EH (cell line): ENCODE measurements at places on chromosomes 5 and 9.

DNA sequence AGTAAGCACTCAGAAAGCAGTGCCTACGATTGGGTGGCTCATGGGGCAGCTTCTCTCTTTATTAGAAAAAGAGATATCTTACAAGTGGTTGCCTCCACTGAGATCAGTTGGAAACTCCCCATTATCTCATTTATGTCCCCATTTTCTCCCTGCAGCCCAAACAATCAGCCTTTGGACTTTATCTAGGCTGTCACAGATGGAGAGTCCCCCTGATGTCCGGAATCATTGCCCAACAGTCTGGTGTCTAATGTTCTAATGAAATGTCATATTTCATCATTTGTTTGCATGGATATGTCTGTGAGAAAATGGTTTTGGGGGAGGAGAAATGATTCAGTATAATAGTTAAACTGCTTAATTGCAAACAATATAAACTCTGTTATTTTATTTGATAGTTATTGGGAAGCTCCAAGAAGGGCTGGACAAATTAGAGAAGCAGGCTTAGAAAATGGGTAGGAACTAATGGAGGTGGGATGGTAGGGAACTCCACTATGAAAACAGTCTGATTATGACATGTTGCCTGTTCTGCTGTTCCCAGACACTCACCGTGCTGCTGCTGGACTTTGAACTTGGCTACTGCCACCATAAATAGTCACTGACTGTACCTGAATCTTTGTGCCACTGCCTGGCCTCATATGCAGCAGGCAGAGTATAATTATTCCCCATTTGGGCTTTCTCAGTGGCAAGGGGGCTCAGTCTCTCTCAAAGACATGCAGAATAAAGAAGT, 38.3 kb upstream of the SMAD5 start:
- no peak for DNase-seq

- DNase-seq, result peak; percentile 33
Measured at GRCh38 chr5:32981061-32981460, 269.9 kb downstream of the NPR3 start.

DNA sequence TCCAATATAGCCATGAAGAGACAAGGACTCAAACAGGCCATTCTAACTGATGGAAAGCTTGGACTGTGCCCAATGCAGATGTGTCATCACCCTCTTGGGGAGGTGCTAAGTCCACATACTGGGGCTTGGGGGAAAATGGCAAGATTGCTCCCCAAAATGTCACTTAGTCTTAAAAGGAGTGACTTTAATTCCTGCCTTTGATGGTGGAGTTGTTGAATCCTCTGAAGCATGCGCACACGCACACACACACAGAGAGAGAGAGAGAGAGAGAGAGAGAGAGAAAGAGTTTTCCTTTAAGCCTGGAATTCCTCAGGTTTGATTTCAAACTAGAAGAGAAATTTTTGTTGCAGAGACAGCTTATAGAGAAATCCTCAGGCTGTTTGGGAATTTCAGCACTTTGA, 161.9 kb upstream of the GAS1 start:
- peak; percentile 74 for DNase-seq

- DNase-seq, result no peak
Measured at GRCh38 chr9:84499969-84500582, 159.5 kb upstream of the SLC28A3 start.

DNA sequence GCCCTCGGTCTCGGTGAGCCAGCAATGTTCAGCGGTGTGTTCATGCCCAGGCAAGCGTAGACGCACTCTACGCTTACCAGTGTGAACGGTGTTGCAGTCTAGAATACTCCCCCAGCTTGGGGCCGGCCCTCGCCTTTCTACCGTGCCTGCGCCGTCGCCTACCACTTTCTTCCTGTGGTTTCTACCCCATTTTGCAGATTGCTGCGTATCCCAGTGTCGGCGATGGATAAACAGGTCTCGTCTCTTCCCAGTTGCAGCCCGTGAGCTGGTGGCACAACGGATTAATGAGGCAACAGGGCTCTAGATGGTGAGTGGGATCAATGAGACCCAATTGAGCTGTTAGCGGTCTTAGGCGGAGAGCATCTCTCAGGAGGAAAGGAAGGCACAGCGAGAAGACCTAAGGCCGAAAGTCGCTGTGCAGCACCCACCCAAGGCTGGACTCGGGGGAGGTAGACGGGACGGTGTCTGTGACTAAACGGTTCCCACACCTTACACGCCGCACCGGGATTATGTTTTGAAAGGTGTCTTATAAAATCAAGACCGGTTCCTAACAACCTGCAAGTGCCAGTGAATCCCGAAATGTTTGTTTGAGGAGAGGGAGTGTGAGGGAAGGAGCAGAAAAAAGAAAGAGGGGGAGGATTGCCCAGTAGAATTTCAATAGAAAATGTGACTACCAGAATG, 5.8 kb downstream of the OTP start:
- DNase-seq, result no peak

DNA sequence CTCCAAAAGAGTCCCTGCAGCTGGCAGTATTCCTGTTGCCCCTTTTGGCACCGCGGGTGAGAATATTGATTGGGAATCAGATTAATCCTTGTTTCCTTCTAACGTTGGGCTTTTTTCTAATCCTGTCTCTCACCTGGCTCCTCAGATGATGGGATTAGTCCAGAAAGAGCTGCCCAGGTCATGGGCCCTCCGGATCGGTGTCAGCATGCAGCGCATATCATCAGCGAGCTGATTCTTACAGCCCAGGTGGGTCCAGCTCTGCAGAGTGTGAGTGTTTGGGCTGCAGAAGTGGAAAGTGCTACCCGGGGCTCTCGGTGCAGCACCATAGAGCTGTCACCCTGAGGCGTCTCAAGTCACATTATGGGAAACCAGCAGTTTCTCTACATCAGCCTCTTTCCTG, 40.9 kb upstream of the PRDM12 start:
- DNase-seq, result no peak

DNA sequence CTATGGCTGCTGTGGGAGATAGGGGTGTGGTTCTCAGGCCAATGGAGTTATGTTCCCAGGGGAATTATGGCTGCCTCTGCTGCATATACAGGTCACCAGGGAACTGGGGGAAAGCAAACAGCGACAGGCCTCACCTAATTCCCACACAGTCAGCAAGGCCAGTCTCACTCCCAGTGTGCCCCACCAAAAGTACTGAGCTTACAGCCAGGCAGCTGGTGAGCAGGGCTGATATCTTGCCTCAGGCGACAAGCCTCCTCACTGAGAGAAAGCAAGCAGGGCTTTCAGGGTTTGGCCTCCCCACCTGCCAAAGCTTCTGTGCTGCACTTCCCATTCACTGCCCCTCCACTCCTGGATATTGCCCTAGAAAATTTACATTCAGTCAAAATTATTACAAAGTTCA, 273.8 kb upstream of the TARS1 start:
- no peak for DNase-seq

DNA sequence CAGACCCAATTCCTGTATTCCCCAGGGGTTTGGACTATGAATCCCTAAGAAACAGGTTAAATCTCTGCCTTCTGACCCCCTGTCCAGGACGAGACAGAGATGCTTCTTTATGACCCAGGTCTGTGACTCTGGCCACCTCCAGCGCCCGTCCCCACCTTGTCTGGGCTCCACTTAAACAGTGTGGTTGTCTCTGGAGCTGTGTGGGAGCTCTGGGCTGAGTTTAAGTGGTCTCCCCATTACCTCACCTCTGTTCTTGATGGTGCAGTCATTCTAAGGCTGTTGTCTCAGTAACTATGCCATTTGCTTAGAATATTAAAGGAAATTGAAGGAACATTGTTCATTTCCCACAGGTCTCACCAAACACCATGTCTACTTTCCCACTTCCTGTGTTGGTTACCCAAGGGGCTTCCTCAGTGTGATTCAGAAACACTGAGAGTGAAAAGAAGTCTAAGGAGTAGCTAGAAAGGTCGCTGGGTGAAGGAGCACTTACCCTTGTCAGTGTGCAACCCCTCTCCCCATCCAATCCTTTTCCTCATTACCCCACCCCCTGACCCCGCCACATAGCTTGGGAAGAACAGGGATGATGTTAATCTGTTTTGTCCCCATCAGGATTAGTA, 127.8 kb upstream of the CKMT2 start:
- DNase-seq, result no peak

DNA sequence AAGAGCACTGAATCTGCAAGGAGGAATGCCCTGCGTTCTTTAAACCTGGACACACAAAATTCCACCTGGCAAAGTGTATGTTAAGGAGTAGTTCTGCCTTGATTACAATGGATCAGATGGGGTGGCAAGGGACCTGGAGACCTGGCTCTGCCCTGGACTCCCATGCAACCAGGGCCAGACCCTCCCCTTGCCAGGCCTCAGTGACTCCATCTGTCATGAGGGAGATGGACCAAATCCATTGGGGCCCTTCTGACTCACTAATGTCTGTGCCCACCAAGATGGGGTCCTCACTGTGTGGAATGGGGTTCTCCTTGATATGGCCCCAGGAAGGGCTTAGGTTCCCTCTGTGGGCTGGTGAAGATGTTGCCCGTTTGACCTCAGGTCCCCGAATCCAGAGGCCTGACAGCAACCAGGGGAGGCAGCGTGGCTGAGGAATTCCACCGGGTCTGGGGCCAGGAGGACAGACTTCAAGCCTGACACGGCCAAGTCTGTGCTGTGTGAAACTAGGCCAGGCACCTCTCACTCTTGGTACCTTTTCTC, 100.3 kb downstream of the PAX5 start:
- no peak for DNase-seq

DNA sequence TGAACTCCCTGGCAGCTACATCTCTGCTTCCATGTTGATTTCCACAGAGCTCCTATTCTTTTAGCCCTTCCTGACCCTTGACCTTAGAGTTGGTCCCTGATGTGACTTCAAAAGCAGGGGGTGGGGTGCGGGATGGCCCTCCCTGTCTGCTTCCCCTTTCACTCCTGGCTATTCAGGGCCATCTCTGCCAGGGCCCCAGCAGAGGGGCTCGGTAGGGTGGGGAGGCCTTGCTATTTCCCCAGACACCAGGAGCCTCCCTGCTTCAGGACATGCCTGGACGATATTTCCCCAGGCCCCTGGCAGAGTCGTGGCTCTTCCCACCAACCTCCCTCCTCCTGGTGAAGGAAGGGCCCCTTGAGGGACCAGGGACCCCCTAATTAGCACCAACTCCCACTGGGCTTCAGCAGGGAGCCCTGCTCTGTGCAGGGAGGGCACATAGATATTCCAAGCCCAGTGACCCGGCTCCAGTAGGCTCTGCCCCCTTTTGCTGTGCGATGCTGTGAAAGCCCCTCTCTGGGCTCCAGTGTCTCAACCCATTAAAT, 17.3 kb downstream of the CORO2A start:
- no peak for DNase-seq

DNA sequence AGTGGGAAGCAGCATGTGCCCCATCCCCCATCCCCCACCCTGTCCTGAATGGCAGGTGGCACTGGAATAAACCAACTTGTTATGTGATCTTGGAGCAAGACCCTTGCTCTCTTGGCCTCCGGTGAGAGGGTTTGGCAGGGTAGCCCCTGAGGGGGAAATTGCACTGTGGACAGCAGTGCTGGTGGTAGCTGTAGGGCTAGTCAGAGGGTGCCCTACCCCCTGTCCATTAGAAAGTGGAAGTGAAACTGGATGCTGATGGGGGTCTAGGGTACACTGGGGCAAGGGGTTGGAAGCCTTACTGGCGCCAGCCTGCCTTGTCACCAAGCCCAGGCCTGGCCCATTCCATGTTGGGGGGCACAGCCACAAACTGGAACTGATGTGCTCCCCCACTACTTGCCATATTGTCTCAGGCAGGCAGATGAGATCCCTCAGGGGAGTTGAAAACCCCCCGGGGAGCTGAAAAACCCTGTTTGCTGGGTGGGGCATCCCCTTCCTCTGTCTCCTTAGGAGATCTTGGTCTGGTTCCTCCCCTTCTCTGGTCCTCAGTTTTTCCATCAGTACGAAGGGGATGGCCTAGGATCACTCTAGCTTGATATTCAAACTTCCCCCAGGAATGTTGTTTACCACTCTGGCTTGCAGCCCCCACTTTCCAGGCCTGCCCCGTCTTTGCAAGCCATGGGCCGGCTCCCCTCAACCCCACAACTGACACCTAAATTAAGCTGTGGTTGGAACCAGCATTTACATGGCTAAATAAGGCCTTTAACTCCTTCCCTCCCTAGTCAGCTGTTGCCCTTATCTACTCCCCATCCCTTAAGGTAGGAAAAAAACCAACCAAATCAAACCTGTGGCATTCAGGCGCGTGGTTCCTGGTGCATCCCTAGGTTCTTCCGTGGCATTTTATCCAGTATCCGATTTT, 14.4 kb upstream of the SYNPO start:
- no peak for DNase-seq

- DNase-seq, result peak; percentile 77
Measured at GRCh38 chr5:55172051-55172899, 702 bp downstream of the CDC20B start.

DNA sequence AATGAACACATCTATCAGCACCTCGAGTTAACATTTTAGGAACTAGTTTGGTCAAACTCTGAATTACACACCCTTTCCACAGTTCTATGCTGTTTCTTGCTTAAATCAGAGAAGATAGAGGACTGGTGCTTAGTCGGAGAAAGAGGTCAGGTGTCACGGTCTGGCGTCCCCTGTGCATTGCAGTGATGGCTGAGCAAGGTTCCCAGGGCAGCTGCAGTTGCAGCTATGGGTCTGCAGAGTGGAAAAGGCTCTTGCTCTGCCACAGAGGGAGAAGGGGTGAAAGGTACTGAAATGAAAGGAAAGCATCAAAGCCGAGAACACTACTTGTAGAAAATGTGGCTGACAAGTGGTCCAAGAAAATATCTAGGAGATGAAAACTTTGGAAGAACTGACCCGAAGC, 25.2 kb upstream of the SH3RF2 start:
- DNase-seq, result no peak

DNA sequence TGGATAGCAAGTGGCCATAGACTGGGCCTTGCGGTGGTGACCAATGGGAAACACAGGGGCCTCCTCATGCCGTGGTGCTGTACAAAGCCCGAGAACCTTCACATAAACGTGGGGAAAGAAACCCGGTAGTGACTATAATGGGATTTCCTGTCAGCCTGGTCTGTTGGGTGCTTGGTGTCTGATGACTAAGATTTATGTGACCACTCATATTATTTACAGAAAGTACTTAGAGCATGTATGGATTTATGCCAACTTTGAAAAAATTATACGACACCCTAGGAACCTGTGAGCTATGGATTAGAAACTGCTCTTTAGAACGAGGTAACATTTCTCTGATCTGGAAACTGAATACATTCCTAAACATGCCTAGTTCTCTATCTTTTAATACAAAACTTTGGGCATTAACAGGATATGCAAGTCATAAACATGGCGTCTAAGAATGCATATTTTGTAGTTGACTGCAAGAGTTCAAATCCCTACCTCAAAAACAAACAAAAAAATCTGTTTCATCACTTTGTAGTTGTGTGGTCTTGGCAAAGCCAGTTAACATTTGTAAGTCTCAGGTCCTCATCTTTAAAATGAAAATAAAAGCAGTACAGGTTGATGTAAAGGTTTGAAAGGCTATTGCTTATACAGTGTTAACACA, 85.4 kb downstream of the TMEM167A start:
- peak; percentile 28 for DNase-seq
